ENCODE measurements at places on chromosomes 7 and 10.

- DNase-seq: no peak
Measured at GRCh38 chr10:93417921-93418320, 64.2 kb downstream of the MYOF start.

DNA sequence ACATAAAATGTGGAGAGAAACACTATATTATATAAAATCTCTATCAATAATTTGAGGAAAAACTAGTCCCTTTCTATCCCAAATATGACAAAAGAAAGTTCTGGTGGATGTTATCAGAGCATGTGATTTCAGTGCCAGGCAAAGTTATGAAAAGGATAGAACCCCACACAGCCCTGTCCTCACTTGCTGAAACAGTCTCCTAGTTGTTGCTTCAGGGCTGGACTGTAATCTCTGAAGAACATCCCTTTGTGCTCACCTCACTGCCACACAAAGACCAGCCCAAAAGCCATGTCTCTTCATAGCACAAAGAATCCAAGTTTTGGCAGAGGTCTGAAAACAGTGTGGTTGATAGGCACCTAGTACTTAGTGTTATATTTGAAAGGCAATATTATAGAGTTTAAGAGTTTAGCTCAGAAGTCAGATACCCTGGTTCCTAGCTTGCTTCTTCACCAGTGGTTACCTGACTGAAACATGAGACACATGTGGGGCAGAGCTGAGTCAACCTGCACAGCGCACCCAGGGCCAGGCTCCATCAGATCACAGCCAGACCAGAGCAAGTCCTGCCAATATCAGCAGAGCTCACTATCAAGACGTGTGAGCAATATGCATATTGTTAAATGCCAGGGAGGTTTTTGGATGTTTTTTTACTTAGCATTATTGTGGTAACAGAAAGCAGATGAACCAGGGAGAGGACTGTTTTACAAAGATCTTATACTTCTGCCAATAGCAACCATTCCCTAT is 25.0 kb downstream of the CYP3A7 start:
- DNase-seq: no peak

DNA sequence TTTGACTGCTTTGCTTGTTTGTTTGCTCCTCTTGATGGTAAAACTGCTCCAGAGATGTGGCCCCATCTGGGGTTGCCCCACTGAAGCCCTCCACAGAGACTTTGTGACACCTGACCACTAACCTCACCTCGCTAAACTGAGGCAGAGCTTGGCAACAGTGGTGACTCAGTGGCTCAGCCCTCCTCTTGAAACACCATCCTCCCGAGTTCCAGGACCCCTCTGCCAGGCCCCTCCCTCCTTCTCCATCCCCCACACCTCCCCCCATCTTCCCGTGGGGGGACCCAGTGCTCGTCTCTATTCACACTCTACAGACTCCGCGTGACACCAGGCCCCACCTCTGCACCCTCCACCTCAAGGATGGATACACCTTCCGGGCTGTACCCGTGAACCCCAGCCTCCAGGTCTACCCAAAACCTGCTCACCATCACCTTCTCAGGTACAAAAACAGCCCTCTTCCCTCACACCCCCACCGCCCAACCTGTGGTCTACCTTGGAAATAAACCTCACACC is 19.0 kb upstream of the RET start:
- DNase-seq: no peak

GRCh38 chr7:1899951-1900762 is 230.1 kb downstream of the ELFN1 start:
- DNase-seq: no peak

- DNase-seq: no peak
Measured at GRCh38 chr10:4099202-4099601, 314.2 kb upstream of the KLF6 start.

GRCh38 chr7:98559219-98559618 is 57.9 kb upstream of the NPTX2 start:
- no peak for DNase-seq

- no peak for DNase-seq
Measured at GRCh38 chr7:12174931-12175330, 36.2 kb upstream of the TMEM106B start.
